Stimulated activated CD8-positive, alpha-beta memory T cell treated with anti-CD3 and anti-CD28 coated beads, Interleukin-4, amount 100 ng/mL, for 4 hours (primary cell): ENCODE measurements at places on chromosomes 4 and X.

DNA sequence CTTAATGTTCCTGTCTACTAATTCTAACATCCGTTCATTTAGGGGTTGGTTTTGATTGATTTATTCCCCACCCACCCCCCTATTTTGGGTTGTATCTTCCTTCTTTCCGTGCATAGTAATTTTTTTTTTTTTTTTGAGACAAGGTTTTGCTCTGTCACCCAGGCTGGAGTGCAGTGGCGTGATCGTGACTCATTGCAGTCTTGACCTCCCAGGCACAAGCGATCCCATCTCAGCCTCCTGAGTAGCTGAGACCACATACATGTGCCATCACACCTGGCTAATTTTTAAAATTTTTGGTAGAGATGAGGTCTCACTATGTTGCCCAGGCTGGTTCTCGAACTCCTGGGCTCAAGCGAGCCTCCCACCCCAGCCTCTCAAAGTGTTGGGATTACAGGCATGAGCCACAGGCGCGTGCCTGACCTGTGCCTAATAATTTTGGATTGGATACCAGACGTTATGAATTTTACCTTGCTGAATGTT is 79.9 kb downstream of the ZFX start:
- no peak for DNase-seq

DNA sequence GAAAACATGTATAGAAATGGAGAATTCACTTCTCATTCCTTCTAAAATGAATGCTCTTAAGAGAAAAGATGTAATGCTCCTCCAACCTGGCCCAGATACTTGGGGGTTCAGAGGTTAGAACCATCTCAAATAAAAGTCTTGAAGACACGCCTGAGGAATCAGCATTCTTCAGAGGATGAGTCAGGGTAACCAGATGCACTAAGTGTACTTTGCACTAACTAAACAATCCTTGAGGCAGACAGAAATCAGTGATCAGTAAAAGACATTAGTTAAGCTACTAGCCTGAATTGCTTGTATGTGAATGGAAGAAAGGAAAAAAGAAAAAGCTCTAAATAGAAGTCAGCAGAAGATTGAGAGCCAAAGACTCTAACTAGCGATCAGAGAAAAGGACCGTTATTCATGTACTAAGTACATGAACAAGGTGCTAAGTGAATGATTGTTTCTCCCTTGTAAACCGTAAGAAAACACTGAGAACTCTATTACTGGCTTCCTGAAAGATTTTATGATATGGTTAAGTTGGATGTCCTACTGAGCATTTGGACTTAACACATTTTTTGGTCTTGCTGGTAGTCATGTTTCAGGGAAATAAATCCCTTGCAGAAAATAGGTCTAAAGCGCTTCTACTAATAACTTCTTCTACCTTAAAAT is 738.3 kb downstream of the STPG2 start:
- DNase-seq: no peak

DNA sequence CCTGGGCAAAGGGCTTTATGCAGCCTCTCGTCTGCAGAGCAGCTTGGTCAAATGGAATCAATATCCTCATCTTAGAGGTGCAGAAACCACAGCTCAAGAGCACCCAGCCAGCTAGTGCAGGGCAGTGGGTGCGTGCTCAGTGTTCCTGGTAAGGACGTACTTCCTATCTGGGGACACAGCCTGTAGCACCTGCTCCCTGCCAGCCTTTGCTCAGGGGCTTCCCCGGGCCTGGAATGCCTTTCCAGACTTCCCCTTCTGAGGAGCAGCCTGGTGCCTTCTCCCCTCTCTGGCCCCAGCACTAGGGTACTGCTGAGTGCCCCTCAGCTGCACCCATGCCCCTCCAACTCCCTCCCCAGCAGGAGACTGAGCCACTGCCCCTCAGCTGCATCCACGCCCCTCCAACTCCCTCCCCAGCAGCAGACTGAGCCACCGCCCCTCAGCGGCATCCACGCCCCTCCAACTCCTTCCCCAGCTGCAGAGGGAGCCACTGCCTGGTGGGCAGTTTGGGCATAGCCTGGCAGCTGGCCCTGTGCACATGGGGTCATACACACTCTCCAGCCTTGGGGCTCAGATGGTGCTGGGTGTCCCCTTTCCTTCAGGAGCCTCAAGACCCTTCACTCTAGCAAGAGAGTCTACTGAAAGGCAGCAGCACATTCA is 42.2 kb upstream of the AFAP1 start:
- no peak for DNase-seq

- DNase-seq: no peak
These were observed 42.1 kb downstream of the NFKB1 start for GRCh38 chr4:102543030-102543928.

DNA sequence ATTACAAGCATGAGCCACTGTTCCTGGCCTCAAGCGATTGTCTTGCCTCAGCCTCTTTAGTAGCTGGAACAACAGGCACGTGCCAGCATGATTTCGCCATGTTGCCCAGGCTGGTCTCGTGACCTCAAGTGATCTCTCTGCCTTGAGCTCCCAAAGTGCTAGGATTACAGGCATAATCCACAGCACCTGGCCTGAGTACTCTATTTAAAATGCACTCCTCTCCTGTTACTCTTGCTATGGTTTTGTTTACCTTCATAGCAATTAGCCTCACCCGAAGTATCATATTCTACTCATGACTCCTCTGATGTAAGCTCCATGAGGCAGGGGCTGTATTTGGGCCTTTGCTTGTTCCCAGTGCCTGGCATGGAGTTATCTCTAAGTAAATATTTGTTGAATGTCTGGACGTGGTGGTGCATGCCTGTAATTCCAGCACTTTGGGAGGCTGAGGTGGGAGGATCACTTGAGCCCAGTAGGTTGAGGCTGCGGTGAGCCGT is 92.5 kb upstream of the SLC34A2 start:
- no peak for DNase-seq

DNA sequence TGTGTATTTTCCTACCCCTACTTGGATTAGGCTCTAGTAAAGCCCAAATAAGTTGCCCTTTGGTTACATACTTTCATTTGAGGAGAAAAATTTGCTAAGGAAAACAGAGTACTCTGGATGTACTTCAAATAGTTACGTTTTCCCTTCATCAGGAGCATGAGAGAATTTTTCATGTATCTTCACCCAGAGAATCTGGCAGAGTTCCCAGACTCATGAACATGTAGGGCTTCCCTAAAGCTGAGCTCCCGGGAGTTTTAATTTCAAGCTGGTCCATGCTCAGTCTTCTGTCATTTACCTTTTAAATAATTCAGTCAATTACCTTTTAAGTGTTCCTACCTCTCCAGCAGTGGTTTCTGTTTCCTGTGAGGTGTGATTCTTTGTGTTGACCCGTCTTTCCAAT is 367.5 kb upstream of the GRID2 start:
- DNase-seq: no peak

DNA sequence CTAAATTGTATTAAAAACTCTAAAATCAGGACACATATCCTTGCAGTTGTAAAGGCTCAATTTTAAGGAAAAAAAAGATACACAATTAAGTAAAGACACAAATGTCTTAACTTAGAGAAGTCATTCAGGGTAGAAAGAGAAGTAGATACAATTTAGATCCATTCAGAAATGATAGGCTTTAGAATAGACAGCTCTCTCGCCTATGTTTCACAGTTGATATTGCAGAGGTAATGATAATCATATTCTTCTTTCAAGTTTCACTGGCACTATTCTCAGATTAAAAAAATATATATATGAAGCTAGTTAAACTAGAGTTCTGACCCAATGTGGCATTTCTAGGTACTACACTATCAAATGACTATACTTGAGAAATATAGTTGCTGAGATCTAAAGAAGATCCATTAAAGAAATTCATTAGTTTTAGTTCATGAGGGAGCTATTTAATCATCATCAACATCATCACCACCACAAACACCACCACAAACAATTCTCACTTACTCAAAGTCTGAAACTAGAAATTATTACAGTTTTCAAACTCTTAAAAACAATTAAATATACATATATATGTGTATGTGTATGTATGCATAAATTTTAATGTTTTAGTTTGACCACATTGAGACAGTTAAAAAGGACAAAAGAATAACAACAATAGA is 93.1 kb downstream of the ANTXR2 start:
- DNase-seq: no peak

- no peak for DNase-seq
These were observed 437.1 kb downstream of the MAGEB5 start for GRCh38 chrX:26653050-26653449.

DNA sequence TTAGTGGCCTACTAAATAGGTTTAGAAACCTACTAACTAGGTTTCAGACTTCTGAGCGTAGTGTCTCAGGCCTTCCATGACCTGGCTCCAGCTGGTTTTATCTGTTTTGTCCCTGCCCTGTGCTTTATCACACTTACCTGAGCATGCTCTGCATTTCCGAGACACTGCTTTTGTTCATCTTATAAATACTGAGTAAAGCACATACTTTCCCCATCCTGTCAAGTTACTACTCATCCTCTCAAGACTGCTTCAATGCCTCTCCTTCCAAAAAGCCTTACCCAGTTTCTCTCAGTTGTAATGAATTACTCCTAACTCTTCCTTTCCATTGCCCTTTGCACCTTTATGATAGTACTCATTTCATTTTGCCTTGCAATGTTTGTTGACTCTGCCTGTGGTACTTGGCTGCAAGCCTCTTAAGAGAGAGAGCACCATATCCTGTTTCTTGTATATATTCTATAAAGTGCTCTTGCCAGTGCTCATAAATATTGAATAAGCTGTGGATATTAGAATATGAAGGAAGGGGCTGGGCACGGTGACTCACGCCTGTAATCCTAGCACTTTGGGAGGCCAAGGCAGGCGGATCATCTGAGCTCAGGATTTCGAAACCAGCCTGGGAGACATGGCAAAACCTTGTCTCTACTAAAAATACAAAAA is 34.4 kb downstream of the SLAIN2 start:
- DNase-seq: no peak

DNA sequence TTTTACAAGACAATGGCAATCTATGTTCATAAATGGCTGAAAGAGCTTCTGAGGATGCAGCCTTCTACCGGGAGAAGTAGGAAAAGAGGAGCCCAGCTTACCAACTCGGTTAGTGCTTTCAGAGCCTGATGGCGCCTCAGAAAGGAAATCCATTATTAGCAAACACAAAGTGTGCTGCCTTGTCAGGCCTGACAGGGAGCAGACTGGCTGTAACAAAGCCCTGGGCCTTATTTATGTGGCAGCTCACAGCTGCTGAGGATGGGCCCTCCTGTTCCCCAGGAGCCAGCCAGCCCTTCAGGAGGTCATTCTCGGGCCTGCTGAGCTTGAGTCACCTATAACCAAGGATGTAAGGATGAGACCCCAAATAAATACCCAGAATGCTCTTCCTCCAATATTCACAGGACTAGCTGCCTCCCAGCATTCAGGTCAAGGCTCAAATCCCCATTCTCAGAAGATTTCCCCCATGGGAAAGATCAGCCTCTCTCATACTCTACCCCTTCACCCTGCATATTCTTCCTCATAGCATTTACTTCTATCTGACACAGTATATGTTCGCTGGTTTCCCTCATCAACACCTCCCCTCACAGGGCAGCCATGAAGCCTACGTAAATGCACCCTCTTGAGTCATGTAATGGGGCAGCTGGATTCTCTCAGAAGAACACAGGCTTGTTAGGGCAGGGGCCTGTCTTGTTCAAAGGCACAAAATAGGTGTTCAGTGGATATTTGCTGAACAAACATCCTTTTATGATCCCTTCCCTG is 227.0 kb upstream of the RASGEF1B start:
- no peak for DNase-seq

GRCh38 chr4:187094144-187094543 is 370.5 kb upstream of the FAT1 start:
- DNase-seq: no peak

DNA sequence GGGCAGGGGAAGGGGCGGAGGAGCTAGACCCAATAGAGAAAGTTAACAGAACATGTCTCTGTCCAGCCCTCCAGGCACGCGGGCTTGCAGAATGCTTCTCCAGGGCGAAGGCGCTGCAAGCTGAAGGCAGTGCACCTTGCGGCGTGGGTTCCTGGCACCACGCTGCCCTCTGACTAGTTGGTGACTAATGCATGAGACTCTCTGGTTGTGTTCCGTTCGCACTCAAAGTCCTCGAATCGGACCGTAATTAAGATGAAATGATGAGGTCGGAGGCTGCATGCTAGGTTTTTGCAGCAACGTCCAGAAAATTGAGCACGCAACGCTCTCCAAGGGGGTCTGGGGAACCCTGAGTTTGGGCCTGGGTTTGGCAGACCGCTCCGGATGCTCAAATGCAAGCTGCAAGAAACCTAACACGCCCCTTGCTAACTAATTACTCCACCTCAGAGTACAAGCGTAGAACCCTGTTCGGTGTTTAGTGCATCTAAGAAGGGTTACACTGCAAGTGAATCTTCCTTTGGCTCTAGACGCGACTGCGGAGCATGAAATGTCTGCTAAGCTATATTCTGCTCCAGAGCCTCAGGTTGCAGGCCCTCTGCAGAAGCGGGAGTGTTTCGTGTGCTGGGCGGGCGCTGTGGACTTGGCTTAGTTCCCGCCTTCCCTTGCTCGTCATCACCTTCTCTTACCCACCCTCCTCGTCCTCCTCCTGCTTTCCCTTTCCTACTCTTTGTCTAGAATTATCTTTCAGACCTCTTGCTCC is 57.1 kb upstream of the NKAP start:
- DNase-seq: no peak

DNA sequence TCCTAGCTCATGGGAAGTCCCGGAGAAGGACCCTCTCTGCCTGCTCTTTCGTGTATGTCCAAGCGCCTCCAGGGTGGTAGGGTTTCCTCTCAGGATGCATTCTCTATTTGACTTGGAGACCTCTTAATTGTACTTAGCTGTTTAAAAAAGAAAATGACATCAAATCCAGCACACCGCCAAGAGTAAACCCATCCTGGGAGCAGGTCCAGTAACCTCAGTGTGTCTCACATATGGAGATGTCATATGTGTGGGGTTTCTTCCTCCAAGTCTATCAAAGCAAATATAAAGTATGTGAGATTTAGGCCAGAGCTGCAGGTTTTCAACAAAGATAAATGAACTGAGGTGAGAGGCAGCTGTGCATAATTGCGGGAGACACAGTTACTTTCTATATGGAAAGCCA is 209.4 kb upstream of the ANXA3 start:
- no peak for DNase-seq

DNA sequence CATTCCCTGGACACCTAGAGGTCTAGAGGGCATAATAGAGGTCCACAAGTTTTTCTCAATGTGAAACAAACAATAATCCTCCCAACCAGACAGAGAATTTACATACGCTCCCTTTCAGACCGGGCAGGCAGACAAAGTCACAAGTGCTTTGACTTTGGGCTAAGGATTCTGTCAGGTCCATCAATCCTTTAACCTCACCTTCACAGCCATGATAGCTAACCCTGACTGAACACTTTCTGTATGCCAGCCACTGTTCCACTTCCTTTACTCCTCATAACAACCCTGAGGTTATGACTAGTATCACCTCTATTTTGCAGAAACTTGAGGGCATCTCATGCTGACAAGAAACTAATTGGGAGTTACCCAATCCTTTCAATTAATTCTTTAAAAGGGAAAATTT is 118.8 kb upstream of the AFF2 start:
- no peak for DNase-seq

- DNase-seq: no peak
These were observed 116.9 kb upstream of the GABRA2 start for GRCh38 chr4:46506876-46507275.
